Iris pigment epithelial cell (primary cell): ENCODE measurements at places on chromosomes 3 and 15.

GRCh38 chr15:33636958-33637357, 326.2 kb downstream of the RYR3 start:
- DNase-seq = no peak

DNA sequence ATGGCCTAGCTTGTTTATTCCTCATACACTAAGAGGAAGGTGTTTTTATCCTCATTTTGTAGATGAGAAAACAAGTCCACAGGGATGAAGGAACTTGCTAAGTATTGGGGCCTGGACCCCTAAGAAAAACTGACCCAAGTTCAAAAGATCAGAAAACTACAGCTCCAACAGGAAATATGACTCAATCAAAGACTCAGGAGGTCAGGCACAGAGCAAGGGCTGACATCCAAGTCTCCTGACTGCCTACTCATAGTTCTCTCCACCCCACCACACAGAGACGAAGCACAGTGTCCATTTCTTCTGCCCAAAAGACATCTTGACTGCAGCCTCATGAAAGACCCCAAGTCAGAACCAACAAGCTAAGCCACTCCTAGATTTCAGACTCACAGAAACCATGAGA, 26.9 kb upstream of the TPM1 start:
- DNase-seq = peak; percentile 86

DNA sequence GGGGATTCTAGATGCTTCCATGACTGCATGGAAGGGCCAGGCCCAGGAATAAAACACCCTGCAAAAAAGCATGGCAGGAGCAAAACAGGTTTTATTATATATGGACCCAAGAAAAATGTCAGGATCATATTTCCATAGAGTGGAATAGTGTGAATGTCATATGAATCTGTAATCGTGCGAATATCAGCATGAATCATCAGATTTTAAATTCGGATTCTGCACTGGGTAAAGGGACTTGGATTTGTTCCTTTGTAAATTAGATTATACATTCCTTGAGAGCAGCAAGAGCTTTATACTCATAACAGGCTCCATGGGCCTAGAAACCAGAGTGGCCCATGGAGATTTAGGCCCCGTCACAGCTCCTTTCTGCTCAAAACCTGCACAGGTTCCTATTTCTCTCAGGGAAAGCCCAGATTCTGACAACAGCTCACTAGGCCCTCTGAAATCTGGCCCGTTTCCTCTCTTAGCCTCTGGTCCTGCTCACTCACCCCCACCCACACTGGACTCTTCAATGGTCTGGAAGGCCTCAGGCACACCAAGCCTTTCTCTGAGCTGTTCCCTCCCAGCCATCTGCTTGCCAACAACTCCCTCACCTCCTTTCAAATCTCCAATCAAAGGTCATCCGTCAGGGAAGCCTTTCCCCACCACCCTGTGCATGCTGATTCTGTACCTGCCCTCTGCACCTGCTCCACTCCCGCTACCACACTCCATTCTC, 76.0 kb downstream of the FEM1B start:
- DNase-seq = peak; percentile 31

DNA sequence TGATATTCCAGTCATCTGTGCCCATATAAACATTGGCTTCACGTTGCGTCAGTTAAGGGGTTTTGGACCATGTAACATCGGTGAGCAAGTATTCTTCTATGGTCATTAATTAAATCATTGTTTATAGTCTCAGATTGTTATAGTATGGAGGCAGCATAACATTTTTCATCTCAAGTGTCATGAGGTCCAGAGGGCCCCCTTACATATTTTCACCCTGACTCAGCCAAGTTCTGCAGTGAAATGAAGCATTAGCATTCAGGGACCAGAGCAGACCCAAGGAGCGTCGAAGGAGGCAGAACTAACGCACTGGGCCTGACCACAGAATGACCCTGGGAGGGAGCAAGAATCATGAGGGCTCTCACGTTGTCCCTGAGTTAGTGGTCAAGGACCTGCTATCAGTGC, 171.5 kb downstream of the LRTM1 start:
- DNase-seq = peak; percentile 69

GRCh38 chr15:71646767-71647486, 163.4 kb upstream of the NR2E3 start:
- no peak for DNase-seq

DNA sequence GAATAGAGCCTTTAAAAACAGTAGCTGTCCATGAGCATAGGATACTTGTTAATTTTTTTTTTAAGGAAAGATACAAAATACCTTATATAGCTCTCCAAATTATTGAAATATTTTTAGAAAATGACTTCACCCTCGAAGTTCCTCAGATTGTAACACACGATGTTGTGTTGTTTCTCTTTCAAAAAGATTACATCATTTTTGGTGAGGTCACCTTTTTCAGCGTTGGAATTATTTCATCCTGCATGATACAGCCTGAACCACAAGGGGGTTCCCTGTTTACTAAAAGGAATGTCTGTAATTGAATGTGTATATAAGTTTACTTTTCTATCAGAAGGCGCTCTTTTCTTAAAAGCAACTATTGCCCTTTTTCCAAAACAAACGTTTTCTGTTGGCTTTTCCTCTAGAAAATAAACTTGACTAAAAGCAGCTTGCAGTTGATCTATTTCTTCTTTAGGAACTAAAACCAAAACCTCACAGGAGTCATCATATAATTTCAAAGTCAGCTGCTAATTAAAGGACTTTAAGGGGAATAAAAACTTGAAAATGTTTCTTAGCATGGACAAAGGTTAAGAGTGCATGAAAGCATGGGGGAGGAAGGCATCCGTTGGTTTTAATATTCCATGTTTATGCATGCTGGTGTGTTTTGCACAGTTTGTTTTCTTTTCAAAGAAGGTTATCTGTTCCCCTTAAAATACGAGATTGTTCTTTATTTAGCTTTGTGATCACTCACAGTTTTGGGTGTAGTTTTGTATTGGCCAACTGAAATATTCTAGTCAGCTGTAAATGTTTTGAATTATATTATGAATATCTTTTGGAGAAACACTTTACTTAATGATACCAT, 29.4 kb downstream of the LYSMD4 start:
- DNase-seq = peak; percentile 94

GRCh38 chr3:170321321-170322034, 36.0 kb upstream of the SKIL start:
- DNase-seq = no peak

- DNase-seq = peak; percentile 49
Measured at GRCh38 chr3:125083776-125084175, 28.0 kb upstream of the HEG1 start.

GRCh38 chr3:94171954-94172353, 109.1 kb downstream of the NSUN3 start:
- no peak for DNase-seq

DNA sequence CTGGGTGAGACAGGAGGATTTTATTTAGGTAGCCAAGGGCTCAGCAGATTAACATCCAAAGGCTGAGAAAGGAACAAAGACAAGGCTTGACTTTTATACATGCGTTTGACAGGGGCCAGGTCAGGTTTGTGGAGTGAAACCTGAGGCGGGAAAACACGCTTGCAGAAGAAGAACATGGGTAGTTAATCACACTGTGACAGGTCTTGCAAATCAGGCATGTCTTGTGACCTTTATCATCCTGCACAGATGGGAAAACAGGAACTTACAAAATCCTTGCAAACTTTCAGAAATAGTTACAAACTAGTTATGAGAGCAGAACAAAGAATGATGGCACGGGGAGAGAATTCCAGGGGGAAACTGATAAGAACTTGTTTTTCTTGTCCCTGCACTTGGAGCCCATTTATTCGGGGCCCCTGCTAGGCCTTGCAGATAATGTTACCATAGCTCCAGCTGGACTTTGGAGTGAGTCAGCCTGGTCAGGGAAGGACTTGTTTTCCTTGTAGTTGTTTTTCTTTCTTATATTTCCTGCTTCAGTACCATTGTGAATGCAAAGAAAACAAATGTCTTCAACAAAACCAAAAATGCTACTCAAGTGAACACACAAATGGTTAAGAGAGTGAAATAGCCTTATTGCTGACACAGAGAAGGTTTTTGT, 965.9 kb upstream of the ROBO1 start:
- DNase-seq = peak; percentile 80

GRCh38 chr15:81291916-81292522, 31.9 kb downstream of the STARD5 start:
- DNase-seq = no peak

- no peak for DNase-seq
Measured at GRCh38 chr3:122063908-122064307, 8.7 kb downstream of the CD86 start.

DNA sequence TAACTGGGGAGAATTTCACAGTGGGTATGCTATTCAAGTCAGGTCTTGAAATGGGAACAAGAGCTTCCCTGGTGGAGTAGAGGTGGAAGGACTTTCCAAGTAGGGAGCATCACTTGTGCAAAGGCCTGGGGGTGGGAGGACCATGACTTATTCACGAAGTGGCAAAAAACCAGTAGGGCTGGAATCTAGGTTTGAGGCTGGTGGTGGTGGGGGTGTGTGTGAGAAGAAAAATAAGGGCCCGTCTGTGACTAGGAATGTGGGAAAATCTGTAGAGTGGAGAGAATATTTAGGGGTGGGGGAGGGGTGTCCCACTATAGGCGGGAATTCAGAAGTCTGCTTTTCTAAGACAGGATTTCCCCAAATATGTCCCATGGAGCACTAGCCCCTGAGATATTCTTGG, 271.9 kb upstream of the TBL1XR1 start:
- DNase-seq = no peak

DNA sequence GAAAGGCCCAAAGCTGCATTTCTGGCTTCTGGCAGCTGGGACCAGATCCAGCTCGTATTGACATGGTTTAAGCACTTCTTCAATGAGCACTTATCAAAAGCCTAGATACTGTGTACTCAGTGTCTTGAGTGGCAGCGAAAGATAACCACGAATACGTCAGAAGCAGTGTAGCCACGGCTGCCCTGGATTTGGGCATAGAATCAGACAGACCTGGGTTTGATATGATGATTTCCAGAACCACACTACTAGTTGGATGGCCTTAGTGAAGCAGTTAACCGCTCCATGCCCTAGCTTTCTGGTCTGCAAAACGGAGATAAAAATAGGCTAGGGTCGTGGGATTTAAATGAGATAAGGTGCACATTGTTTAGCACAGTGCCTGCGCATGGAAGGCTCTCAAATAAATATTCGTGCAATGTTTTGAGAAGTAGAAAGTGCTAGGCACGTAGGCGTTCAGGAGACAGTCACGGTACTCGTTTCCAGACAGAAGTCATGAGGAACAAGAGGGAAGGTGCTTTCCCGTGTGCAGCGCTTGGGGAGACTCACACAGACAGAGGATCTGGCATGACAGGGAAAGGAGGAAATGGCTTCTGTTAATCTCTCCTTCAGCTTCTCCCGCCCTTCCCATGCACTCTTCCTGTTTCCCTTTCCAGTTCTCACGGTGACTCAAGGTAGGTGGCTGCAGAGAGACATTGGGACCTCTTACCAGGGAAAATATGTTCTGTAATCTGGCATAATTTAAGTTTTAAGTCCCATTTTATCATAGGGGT, 70.3 kb downstream of the CCNL1 start:
- DNase-seq = peak; percentile 30

DNA sequence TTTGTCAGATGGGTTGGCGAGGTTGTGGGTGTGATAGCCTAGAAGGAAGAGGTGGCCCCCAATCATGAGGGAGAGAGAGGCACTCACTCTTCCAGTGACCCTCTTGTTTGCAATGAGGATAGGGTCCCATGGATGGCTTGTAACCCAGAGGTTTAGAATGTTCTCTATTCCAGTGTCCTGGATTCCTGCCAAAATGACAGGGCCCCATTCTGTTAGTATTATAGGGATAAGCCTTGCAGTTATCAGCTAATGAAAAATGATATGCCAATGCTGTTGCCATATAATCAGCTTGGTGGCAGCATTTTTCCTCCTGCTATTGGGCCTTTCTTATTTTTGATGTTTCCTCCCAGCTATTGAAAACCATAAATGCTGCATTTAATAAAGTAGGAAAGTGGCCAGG, 23.3 kb upstream of the SENP7 start:
- no peak for DNase-seq

- no peak for DNase-seq
Measured at GRCh38 chr3:184678317-184679055, 33.4 kb downstream of the MAGEF1 start.

GRCh38 chr3:198071602-198072287, 111.7 kb downstream of the LMLN start:
- peak; percentile 95 for DNase-seq

GRCh38 chr3:11907667-11908660, 61.3 kb upstream of the TAMM41 start:
- peak; percentile 10 for DNase-seq

GRCh38 chr3:167940241-167940640, 155.5 kb downstream of the GOLIM4 start:
- DNase-seq = no peak

- peak; percentile 22 for DNase-seq
Measured at GRCh38 chr3:12343047-12343501, 54.2 kb downstream of the PPARG start.

DNA sequence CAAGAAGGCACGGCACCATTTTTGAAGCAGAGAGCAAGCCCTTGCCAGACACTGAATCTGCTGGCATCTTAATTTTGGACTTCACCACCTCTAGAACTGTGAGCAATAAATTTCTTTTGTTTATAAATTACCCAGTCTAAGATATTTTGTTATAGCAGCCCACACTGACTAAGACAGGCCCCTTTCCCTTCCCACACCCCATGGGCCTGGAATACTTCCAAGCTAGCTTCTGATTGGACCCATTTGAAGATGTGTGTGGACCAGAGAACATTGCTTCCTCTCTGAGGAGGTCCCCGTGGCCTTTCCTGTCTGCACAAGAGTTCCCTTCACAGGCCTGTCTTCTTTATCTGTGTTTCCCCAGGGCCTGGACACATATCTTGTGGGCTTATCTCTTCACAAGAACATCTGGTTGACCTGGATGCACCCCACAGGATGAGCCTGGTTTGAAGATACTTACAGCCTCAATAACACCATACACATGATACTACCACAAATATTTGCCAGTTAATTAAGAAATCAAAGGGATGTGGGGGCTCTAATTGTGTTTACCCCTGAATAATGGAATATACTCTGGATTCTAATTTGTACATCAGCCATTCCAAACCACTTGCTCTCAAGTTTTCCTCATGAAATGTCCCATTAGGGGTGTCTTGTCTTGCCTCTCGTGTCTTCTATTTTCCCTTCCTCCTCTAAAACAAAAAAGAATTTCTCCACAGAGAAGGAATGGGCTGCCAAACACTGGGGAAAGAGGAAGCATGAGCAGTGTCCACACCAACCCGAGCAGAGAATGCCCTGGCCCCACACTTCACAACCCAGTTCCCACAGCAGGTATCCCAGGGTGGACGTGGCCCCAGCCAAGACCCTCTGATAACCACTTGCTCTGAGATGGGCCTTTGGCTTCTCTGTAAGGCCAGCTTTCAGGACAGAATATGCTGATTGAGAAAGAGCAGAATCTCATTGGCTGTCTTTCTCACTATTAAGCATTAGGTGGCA, 42.5 kb downstream of the GLB1 start:
- DNase-seq = no peak

- DNase-seq = no peak
Measured at GRCh38 chr3:122233101-122233952, 49.9 kb downstream of the CASR start.

DNA sequence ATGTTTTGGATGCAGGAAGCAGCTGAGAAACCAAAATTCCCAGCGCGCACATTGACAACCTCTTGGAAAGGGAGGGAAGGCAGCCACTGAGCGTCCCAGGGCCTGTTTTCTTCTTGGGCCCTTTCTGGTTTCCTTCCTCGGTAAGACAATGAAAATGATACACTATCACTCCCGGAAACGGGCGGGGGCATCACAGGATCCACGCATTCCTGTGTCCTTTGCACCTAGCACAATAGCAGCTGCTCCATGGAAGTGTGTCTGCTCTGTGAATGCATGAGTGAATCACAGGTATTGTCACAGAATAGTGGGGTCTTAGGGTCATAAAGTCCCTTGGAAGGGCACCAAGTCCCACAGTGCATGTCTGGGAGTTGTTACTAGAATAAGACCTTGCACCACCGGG, 6.3 kb upstream of the ITPKA start:
- no peak for DNase-seq

- DNase-seq = no peak
Measured at GRCh38 chr15:82043130-82043673, 2.6 kb downstream of the MEX3B start.
